Inflammatory macrophage treated with lipopolysaccharide for 4 hours (primary cell): ENCODE measurements at places on chromosomes 2 and 18.

DNA sequence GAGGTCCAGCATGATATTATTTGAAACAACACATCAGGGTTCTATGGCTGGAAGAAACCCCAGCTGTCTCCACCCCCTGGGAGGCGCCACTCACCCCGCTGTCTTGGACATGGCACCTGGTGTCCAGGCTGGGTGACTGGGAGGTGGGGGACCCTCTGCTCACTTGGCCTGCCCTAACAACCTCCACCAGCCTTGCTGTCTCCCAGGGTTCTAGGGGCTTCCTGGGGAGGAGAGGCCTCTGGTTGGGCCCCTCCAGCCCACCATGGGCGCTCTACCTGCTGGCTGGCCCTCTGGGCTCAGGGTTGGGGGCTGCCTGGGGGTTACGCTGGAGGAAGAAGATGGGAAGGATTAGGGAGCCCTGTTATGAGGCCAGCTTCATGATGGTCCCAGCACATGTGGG is 16.3 kb downstream of the PER2 start:
- no peak for DNase-seq

DNA sequence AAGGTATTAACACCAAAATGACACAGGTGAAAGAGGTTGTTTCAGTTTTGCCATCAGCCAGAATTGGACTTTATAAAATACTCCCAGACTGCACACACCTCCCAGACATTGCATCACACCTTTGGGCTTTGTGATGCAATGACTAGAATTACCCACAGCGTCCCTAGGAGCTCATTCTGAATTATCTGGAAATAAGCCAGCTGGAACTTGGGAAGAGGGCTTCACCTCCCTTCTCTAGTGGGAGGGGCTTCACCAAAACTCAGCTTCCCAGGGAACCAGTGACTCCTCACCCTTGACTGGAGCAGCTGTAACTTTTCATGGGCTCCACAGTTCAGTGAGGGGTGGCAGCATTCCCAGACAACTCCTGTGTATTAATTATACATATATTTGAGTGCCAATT is 83.1 kb upstream of the BZW1 start:
- DNase-seq, result no peak

GRCh38 chr2:100214265-100214971 is 72.0 kb upstream of the AFF3 start:
- DNase-seq, result peak; percentile 49

DNA sequence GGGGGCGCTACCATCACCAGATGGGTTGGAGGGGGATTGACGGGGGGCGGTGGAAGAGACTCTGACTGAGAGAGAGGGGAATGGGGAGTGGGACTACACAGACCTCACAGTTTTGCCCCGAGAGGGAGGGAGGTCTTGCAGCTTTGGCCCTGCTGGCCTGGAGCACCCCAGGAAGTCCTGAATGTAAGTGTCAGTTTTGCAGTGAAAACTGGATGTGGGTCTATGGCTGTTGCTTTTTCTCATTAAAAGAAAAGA is 2.4 kb downstream of the TCF7L1 start:
- DNase-seq, result no peak

- DNase-seq, result no peak
Observed at GRCh38 chr2:11505652-11506610, 27.9 kb upstream of the GREB1 start.

DNA sequence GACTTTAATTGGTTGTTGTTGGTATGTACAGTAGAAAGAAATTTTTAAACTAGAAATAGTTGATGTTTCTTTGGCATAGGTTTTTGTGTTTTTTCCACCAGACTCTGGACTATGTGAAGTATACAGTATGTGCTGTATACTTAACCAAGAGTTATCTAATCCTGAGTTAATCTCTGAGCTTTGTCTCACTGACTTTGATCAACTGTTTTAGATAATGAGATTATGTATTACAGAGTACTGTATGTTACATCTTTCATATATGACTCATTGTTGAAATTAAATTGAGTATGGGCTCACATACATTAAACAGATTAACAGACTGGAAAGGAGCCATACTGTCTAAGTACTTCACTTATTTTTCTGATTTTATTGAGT is 38.0 kb downstream of the ACTR2 start:
- no peak for DNase-seq

DNA sequence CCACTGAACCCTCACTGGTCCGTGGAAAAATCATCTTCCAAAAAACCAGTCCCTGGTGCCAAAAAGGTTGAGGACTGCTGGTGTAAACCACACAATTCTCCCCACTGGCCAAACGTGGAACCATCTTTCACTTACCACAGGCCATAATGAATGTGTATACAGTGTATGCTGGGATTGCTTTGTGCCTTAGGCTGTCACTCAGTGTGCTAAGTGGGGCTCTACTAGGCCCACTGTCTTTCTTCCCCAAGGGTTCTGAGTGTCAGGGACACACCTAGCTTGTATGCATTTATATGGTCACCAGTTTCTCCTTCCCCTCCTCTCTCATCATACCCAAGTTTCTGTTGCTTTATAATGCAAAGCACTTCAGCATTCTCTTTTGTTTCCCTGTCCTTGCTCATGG is 27.2 kb downstream of the SCYGR8 start:
- no peak for DNase-seq

- no peak for DNase-seq
Observed at GRCh38 chr2:36667931-36668330, 28.6 kb upstream of the VIT start.

DNA sequence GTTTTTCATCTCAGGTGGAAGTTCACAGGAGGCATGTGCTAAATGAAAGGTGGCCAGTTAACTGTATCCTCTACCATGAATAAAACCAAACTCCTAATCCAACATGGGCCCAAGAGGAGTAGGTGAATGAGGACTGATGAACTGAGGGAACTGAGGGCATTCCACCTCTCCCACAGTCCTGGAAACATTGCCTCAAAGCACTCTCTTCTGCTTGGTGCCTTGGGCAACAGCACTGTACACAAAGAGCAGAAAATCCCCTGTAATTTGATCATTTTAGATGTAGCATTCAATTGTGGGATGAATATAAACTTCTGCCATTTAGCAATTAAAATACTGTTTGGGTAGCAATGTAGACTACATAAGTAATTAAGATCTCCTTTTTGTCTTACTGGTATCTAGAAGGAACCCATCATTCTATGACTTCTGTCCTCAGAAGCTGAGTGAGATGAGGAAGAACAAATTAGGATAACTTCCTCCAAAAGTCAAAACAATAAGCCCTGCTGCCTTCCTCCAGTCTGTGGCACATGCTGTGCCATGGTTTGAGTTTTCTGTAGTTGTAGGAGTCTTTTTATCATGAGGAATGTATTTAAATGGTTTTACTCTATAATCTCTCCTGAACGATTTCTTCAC is 86.7 kb upstream of the ZEB2 start:
- peak; percentile 60 for DNase-seq
